ENCODE measurements at places on chromosomes 4 and X. TPM values are rescaled to one million over a fixed set of nuclear protein-coding genes. Genes with fewer than 3 reads are reported as not detected.

Gene DCTD
- 116 TPM for total RNA-seq

Gene P2RY4
- not detected for total RNA-seq

Gene FAM156A
- total RNA-seq, result 16.1 TPM

Gene MGAT4D
- not detected for total RNA-seq

Gene AFM
- not detected for total RNA-seq

Gene NMU
- total RNA-seq, result not detected

Gene ASB5
- 7.4 TPM for total RNA-seq

Gene GUCY1A1
- total RNA-seq, result 0.43 TPM

DNA sequence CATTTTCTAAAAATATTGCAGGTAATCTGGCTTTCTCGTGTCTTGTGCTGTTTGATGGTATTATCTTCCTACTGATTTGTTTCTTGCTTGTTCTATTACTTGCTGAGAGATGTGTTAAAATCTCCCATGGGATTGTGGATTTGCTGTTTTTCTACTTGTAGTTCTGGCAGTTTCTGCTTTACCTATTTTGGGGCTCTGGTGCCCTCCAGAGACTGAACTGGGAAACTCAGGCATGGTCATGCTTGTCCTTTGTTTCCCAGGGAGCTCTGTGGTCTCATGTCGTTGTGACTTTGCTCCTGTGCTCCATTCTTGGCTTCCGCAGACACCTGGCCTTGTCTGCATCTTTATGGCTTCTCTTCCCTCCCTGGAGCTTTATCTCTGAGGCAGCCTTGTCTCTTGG lies 39.5 kb downstream of the NSD2 start:
- DNase-seq, result peak; percentile 73

- DNase-seq, result peak; percentile 54
These were observed 51.7 kb upstream of the GPM6B start for GRCh38 chrX:13868591-13868990.

DNA sequence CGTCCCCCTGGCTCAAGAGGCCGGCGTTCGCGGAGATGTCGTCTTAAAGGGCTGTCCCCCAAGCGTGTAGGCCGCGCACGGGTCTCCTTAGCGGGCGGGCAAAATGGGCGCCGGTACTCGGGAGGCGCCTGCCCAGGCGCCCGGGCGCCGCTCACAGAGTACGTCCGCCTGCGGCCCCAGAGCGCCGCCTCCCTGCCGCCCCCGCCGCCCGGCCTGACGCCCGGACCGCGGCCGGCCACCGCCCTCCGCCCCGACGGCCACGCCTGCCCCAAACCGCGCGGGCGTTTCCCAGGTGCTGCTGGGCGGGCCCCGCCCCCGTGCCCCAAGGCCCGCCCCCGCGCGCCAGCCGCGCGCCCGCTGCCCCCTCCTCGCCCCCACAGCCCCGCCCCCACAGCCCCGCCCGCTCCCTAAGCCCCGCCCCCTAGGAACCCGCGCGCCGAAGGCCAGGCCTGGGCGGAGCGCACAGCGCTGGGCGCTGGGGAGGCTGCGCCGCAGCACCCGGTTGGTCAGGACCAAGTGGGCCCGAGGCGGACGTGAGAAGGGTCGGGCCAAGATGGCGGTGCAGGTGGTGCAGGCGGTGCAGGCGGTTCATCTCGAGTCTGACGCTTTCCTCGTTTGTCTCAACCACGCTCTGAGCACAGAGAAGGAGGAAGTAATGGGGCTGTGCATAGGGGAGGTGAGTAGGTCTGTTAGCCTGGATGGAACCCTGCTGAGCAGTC lies at the start of the genes BRCC3, CMC4 and MTCP1:
BRCC3 (plus strand) TSS at position 534 of the 719 bp plus-strand sequence; CDS start at position 554, 20 bp downstream.
CMC4 (minus strand) TSS at position 162 of the 719 bp plus-strand sequence. CDS start 7,113 bp downstream, outside the sequence.
MTCP1 (minus strand) TSS at position 162 of the 719 bp plus-strand sequence. CDS start 5,126 bp downstream, outside the sequence.
- peak; percentile 81 for DNase-seq

DNA sequence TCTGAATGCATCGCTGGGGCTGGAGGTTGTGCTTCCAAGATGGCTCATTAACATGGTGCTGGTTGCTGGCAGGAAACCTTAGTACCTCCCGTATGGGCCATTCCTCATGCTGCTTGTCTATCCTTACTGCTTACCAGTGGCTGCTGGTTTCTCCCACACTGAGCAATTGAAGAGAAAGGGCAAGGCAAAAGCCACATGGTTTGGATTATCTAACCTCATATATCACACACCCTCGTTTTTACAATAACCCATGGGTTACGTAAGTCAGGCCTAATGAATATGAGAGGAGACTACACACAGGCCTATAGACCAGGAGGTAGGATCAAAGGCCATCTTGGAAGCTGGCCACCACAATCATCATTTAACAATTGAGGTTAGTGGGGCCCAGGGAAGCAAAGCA lies 141.8 kb upstream of the EDNRA start:
- DNase-seq, result peak; percentile 61

DNA sequence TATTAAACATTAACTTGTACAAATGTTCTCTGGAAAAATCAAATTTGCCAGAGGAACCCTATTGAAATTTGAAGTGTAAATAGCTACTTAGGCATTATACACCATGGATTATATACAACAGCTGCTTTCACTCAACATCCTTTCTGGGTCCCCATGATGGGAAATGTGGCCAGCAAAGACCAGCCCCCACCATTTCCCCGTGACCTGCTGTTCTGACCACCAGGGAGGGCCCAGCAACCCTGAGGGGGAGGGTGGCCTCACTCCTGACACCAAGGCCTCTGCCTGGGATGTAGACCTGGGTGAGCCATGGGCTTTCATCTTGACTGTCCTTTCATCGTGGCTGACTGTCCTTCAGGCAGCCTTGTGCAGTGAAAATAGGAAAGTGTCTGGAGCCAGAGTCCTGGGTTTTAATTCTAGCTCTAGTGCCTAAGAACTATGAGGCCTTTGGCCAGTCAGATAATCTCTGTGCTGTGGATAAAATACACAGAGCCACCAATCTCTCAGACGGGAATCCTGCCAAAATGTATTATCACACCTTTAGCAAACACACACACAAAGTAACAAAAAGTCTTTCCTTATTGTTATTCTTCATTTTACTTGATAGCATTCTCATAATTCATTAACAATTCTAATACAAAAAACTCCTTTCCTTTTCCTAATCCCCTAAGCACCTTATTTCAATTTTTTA lies 45.1 kb downstream of the NR3C2 start:
- no peak for DNase-seq

DNA sequence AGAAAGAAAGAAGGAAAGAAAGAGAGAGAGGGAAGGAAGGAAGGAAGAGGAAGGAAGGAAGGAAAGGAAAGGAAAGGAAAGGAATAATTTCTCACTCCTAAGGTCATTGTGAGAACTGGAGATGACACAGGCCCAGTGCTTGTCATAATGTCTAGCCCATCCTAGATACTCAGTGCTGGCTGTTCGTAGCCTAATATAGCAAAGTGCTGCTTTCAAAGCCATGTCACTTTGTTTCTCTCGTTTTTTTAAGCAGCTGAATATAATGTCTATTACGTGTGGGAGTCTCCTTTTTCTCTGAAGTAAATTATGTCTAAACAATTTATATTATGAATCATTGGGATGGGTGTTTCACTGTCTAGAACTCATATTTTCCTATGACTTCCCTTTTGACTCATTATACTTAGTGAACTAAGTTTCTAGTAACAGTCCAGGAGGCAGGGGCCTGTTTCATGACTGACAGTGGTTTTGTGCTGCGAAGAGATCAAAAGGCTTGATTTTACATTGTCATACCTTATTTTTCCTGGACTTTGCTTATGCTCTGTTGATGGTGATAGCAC lies 327.0 kb upstream of the ZFP42 start:
- DNase-seq, result no peak

DNA sequence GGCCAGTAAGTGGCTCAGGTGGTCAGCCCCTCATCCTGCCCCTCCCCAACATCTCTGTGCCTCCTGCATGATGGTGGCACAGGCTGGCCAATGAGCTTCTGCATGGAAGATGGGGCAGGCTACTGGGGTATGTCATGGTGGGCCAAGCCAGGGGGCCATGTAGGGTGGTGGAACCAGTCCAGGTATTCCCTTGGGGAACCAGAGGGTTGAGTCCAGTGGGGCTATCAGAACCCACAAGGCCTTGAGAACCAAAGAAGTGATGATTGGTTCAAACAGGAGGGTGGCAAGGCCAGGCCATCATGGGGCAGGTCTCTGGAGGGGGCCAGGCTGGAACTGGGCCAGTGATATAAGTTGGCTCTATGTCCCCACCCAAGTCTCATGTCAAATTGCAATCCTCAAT lies 18.8 kb upstream of the PPP2R2C start:
- no peak for DNase-seq

- DNase-seq, result no peak
These were observed 116.2 kb downstream of the CBR4 start for GRCh38 chr4:168893807-168894206.

DNA sequence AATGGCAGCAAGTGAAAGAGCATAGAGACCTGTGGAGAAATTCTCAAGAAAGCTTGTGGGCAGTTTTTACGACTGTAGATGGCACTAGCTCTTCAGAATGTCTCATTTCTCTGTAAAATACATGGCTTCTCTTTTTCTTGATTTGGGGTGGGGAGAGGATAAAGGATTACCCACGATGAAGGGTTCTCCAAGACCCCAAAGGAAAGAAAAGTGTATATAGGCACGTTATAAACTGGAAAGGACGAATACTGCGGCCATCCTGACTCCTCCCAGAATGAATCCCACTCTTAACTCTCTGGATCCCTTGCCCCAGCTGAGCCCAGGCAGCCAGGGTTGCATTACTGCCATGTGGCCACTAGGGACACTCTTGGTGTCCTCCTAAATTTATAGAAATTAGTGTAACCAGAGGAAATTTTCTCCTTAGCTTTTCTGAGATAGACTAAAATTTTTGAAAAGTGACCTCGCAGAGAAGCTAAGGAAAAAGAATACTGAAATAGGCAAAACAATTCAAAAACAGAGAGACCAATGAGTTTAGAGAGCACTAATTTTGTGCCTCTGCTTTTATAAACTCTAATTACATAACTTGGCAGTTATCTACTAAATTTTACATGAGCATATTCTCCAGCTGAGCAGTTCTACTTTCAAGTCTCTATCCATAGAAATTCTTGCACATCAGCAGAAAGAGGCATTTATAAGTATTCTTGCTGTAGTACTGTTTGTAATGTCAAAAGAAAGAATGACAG lies 37.8 kb upstream of the PCDH19 start:
- DNase-seq, result peak; percentile 14

- no peak for DNase-seq
These were observed 62.7 kb upstream of the BCLAF3 start for GRCh38 chrX:20053537-20053936.

DNA sequence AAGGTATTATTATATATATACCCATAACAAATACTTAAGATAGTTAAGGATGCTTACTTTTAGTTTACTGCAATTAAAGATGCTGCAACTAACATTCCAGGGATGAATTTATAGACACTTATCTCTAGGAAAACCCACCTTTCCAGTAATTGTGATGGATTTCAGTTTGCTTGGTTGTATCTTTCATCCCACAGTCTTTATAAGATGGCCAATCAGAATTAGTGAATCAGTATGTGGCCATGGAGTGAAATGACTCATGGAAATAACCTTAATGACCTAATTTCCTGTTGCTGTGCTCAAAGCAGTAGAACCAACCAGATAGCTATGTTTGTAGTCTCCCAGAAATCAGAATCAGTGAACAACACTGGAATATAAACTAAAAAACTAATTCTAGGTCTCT lies 26.4 kb downstream of the MOSPD2 start:
- peak; percentile 50 for DNase-seq

- DNase-seq, result no peak
These were observed 14.0 kb downstream of the ARHGEF6 start for GRCh38 chrX:136766785-136767103.

DNA sequence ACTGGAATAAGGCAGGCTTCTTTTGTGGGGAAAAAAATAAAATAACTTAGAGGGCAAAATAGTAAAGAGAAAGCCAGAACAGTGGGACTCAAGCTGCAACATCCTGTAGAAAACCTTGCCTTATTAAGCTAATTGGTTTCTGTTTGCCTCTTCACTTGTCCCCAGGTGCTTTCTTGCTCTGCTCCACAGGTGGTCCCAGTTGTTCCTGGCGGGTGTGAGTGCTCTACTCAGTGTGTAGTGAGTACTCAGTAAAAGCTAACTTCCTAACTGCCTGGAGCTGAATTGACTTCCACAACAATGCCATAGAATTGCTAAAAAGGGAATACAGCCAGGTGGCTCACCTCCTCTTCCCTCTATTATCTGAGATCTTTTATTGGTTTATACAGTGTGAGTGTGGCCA lies 930.2 kb downstream of the C4orf33 start:
- DNase-seq, result no peak

- peak; percentile 40 for DNase-seq
These were observed 376.2 kb downstream of the PCDH18 start for GRCh38 chr4:137156054-137156453.

DNA sequence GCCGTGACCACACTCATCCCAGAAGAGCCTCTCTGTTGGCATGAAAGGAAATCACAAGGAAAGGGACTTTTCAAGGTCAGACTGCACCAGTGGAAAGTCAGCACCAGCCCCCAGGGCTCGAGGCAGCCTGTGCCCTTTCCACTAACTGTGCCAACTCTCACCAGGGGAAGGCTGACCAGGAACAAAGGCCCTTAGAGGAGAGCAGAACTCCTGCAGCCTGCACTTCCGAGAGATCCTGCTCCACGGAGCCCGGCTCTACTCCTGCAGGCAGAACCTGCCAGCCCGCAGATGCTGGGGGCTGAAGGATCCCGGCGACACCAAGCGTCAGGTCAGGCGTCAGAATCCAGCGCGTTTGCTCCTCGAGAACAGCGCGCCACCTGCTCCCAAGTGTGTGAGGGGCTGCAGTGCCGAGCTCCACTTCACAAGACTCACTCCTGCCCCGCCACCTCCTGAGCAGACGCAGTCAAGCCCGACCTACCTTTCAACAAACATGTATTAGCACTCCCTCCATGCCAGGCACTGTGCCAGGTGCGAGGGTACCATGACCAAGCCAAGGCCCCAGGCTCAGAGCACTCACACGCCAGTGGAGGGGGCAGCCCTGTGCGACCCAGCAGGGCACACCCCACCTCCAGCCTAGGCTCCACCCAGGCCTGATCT lies 13.6 kb upstream of the HELT start:
- no peak for DNase-seq
